ENCODE measurements at places on chromosomes 2 and 18. TPM values are rescaled to one million over a fixed set of nuclear protein-coding genes. Genes with fewer than 3 reads are reported as not detected.

DNA sequence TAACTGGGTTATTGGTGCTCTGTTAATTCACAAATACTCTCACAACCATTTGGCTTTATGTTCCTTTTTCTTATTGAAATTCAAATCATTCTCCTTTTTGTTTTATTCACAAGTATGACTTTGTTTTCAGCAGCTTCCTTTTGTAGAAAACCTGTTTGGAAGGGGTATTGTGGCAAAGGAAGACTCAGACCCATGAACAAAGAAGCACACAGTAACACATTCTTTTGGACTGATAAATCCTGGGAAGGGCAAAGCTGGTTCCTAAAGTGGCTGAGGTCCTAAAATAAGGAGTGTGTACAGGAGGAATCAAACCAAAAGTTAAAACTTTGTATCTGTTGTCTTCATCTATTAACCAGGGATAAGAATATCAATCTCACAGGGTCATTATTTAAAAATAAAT is 374.7 kb upstream of the FIGN start:
- DNase-seq, result no peak

The PSMA8 gene
- total RNA-seq, result not detected

DNA sequence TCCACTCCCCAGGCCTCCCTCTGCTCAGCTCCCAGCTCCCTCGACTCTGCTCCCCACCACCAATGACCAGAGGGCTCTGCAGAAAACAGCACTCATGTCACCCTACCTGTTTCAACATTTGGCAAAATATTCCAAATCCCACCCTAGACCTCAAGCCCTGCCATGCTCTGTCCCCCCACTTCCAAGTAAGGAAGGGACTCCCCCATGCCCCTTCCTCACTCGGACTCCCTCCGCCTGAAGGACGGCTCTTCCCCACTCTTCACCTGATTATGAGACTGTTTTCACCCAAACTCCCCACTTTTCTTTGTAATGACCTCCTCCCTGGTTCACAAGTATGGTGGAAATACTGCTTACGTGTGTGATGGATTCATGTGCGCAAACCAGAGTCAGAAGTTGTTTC is 208.4 kb downstream of the MGAT5 start:
- DNase-seq, result no peak

The CGREF1 gene
- 20.4 TPM for total RNA-seq

- DNase-seq, result no peak
Observed at GRCh38 chr2:195049372-195050031, 607.5 kb upstream of the SLC39A10 start.

GRCh38 chr2:186903216-186903615 is 54.2 kb upstream of the ZSWIM2 start:
- DNase-seq, result peak; percentile 27

DNA sequence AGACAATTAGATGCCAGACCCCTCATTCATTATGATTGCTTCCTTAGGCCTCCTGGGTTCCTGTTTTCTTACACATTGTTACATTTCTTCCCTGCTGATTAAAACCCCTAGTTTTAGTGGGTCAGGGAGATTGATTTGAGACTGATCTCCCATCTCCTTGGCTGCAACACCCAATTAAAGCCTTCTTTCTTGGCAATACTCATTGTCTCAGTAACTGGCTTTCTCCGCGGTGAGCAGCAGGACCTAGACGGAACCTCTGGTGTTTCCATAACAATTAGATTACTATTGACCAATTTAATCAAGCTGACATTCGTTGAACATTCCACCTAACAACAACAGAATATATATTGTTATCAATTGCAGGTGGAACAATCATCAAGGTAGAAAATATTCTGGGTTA is 1676.4 kb upstream of the SLC39A10 start:
- DNase-seq, result no peak

DNA sequence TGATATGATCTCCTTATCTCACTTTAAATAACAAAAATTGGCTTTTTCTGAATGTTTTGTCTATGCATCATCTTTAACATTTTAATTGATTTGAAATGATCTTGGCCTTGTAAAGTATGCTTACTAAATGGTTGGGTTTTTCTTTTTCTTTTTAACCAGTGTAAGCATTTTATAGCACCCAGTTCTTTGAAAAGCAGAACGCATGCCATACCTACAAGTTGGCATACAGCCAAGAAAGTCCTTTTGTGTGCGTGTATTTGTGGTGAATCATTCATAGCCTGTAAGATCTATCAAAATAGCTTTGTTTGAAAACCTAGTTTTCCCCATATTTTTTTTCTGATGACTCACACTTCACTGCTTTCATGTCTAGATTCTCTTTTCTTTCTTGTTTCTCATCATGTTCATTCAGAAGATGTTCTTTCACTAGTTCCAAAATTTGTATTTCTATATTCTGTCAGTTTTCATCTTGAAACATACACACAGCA is 4.1 kb upstream of the VRK2 start:
- peak; percentile 33 for DNase-seq

The ZNF804A gene
- total RNA-seq, result not detected

- DNase-seq, result no peak
Observed at GRCh38 chr2:218166791-218167190, at the start of gene CXCR1. Gene CXCR1, minus strand, starts transcription at chr2:218166962. Its CDS starts 1,751 bp downstream, at chr2:218165211.

GRCh38 chr2:127063701-127064590 is 43.0 kb downstream of the BIN1 start:
- DNase-seq, result no peak

DNA sequence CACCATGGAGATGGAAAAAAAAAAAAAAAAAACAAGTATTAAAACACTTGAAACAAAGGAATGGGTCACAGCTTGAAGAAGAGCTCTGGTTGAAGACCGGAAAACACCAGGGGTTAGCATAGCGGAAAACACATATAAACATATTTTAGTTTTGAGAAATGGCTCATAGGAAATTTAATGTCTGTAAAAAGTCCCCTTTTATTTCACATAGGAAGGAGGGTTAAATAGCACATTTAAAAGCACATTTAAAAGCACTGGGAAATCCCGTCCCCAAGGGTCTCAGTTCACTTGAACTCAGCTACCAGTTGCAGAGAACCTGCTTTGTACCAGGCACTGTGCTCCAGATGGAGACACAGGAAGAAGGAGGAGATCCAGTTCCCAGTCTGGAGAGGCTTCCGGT is 65.5 kb downstream of the KCNE4 start:
- DNase-seq, result no peak

DNA sequence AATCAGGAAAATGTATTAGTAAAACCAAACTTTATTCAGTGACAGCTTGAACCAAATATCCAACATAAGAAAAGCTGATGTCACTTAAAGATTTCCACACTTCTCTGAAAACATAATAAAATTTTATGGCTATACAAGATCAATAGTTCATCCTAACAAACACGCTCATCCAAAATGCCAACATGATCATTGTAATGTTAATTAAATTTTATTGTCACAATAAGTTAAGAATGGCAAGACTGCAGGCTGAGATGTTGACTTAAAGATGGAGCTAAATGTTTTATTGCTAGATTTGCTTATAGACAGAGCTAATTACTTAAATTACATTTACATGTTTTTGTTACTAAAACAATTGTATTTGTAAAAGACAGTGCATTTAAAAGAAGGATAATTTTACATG is 140.3 kb downstream of the ERBB4 start:
- DNase-seq, result no peak

- peak; percentile 22 for DNase-seq
Observed at GRCh38 chr2:64487256-64488049, 33.5 kb downstream of the LGALSL start.

DNA sequence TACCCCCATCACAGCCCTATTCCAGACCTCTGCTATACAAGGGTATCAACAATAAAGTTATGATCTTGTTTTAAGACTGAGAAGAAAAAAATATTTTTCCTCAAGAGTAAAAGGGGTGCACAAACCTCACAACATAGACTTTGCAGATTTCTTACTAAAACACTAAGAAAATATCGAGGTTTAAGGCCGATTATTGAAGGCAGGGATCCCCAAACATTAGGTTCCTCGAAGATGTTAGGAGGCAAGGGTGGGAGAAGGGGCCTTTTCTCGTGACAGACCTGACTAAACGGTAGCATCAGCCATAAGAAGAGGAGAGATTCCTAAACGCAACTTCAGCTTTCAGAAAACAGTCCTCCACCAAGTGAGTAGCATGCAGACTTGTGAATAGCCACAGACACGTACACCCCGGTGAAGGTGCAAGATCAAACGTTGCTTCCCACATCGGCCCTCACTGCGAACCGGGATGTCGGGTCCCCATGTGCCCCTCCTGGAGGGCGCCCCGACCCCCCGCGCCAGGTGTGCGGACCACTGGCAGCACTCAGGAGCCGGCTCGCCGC is 678 bp downstream of the PIAS2 start:
- DNase-seq, result peak; percentile 29

DNA sequence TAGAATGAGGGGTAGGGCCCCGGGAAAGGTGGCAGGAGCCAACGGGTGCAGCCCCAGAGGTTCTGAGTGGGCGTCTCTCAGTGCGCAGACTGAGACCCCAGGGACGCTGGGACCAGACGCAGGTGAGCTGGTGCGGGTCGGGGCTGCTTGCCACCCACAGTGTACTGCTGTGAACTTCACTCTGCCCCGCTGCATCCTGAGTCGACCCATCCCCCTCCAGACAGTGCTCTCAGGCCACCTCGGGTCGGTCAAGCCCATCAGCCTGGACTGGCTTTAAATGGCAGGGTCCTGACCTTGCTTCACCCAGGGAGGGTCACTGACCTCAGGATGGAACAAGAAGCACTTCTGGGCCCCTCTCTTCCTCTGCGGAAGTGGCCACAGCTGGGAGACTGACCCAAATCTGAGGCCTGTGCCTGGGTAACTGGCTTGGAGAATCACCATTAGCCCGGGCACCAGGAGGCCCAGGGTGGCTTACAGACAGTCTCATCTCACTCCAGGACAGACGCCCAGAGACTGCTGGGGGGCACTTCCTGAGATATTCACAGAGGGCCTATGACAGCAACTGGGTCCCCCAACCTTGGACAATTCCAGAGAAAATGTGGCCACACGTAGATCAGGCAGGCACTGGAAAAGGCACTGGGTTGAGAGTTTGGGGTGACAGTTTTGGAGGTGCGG is 23.7 kb upstream of the BOK start:
- DNase-seq, result no peak

DNA sequence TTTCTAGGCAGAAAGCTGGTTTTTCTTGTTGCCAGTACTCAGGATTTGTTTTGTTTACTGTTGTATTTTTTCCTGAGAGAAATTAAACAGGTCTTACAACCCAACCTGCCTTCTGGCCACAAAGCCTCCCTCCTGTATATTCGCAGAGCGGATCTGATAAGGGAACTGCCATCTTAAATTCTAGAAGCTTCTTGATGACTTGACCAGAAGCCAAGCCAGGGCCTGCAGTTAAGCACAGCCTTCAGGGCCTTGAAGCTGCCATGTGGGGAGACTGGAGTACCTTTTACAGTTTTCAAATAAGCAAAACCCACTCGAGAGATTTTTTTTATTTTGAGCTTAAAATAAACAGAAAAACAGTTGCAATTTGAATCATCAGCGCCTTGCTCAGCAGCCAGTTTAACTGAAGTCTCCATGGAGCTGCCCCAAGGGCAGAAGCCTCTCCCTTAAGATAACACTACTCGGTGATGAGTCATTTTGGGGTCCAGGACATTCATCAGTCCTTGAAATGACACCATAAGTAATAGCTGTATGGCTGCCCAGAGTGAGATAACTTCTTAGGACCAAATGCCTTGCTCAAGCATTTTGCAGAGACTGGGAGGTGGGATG is 51.5 kb upstream of the PHLPP1 start:
- no peak for DNase-seq

GRCh38 chr2:14634489-14635390 is 2.2 kb downstream of the LRATD1 start:
- peak; percentile 78 for DNase-seq

DNA sequence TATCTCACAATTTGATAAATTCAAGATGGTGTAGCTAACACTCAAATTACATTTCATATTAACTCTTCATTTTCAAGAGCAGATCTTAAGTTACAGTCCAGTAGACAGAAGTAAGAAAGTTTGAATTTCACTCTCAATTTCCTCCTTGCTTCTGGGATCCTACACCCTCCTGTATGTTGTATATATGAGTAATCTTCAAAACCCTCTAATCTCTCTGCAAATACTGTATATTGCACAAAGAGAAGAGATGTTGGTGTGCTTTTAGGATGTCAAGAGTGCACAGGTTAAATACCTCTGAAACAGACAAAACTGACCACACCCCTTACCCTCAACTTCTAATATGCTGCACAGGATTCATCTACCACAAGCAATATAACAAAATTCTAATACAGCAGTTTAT is 6.7 kb downstream of the CHST9 start:
- DNase-seq, result no peak

The MTX2 gene
- total RNA-seq, result 85.3 TPM

GRCh38 chr18:40607542-40608148 is 1347.4 kb upstream of the PIK3C3 start:
- no peak for DNase-seq

DNA sequence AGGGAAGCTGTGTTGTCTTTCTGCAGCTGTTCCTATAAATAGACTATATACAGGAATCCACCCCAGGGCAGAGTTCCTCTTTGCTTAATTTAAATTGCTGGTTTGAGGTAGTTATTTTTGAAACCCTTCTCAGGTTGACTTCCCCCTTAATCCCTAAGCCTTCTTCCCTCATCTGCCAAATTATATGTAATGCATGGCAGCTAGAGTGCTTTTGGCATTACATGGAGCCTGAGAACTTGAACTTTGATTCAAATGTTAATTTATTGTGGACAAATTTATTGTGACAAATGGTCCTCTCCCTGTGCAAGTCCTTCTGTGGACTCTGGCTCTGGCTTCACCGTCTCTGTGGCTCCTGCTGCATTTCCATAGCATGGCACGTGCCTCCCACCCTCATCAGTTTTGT is 29.2 kb downstream of the MYO1B start:
- no peak for DNase-seq

- no peak for DNase-seq
Observed at GRCh38 chr18:12061685-12062084, 32.0 kb upstream of the ANKRD62 start.

DNA sequence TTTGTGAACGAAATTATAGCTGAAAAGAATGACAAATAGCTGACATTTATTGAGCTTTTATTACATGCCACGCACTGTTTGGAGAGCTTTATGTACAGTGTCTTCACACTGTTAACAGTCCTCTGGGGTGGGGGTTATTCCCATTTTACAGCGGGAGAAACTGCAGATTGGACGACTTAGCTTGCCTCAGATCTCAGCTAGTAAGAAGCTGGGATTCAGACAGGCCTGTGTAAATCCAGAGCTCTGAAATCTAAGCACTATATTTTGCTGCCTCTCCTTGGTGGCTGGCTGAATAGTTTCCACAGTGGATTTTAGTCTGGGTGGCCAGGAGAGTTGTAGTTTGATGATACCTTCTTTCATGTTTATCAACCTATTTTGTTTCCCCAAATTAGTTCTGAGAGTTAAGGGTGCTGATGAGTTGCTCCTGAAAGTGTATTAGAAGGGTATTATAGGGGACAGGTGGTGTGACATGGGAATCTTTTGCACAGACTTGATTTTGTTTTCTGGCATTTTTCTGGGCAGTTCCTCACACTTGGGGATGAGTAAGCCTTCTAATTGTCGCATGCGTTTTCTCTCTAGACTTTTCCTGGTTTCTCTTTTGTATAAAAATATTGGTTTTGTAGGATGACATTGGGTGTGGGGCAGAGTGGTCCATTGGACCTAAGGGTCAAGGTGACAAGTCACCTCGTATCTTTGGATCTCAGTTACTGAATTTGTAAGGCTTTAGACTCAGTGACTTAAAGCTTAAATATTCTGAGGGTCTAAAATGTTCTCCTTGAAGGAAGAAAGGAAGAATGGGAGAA is 1.5 kb downstream of the ACSL3 start:
- DNase-seq, result peak; percentile 56

- DNase-seq, result peak; percentile 87
Observed at GRCh38 chr18:32919799-32920198, 147.0 kb upstream of the KLHL14 start.
